Naive thymus-derived CD4-positive, alpha-beta T cell (primary cell): ENCODE measurements at places on chromosomes 3 and 15. TPM values are rescaled to one million over a fixed set of nuclear protein-coding genes. Genes with fewer than 3 reads are reported as not detected.

The TRIM59 gene
- 17.5 TPM for total RNA-seq

The RHOA gene
- 218 TPM for total RNA-seq

DNA sequence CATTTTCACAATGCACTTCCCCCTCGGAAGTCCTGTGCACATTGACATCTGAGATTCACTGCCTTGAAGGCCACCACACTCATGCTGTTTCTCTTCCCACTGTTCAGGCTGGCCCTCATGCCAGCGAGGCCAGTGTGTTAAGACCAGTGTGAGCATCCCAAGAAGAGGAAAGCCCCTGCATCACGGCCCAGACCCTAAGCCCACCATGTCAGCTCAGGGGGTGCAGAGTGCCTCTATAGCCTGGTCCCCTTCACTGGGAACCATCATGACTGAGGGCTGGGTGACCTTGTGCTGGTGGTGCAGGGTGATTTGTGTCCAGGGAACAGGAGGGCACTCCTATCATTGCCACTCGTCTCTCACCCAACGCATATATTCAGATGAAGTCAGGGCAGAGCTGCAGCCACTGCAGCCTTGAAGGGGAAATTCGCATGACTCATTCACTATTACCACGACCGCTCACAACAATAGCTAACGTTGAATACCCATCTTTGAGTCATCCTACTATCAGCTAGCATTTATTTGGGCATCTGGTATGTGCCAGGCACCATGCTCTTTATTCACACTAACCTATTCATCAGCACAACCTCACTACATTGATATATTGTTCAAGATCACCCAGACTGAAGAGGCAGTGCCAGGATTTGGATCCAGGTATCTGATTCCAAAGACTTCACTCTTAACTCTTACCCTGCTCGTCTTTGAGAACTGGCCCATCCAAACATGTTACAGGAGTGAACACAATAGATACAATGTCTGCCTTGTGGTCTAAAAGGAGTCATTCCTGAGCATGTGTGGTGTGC is 58.8 kb upstream of the SLC6A11 start:
- DNase-seq = no peak

The MAP3K13 gene
- total RNA-seq = 6.2 TPM

DNA sequence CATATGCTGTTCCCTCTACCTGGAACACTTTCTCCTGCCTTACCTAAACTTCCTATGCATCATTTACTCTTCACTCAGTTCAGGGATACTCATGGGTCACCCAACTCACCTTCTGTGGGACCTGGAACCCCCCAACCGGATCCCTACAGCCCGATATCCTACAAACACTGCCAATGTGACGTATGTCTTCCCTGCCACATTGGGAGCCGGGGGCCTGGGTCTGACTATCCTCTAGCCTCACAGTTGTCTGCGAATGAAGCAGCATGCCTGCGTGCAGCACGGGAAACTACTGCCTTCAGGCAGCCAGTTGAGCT is 405 bp downstream of the NPRL2 start:
- no peak for DNase-seq

GRCh38 chr3:183537295-183537730 is 18.2 kb downstream of the KLHL6 start:
- DNase-seq = no peak

GRCh38 chr3:122066331-122067213 is 11.4 kb downstream of the CD86 start:
- no peak for DNase-seq

The REC114 gene
- not detected for total RNA-seq

The PLSCR2 gene
- 0.82 TPM for total RNA-seq

The CLDN16 gene
- total RNA-seq = not detected

The LMCD1 gene
- total RNA-seq = 0.48 and 0.56 TPM in 2 replicates

The HOMER2 gene
- total RNA-seq = 4.1 TPM

DNA sequence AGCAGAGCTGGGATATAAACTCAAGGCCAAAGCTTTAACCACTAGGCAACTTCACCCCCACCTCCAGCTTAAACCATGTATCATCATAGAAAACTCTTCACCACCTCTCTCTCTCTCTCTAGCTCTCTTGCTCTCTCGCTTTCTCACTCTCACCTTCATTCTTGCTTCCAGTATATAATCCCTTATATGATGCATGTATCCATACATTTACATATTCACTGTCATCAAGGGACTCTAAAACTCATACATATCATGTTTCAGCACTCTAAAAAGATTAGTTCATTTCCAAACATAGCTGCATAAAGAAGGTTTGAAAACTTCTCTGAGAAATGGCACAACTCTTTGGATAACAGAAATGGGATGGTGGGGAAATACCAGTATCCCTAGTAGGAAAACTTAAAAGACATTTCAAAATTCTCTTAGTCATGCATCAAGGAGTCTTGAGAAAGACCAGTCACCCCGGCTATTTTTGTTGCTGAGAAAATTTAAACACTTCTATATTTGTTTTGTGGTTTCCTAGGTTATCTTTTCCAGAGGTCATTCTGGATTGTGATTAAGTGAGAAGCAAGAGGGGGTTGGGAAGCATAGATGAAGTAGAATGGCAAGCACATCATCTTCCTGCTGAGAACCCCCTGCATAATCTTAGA is 447.8 kb upstream of the THBS1 start:
- DNase-seq = no peak

- DNase-seq = no peak
Measured at GRCh38 chr3:69205385-69205784, 83.0 kb upstream of the LMOD3 start.

The ZNF619 gene
- 6.2 TPM for total RNA-seq
